Activated CD4-positive, alpha-beta memory T cell treated with anti-CD3 and anti-CD28 coated beads for 36 hours (primary cell): ENCODE measurements at places on chromosomes 3 and 15. TPM values are rescaled to one million over a fixed set of nuclear protein-coding genes. Genes with fewer than 3 reads are reported as not detected.

MST1R gene
- 0.39 TPM for total RNA-seq

WDR93 gene
- not detected for total RNA-seq

PLSCR2 gene
- total RNA-seq = not detected

CCDC174 gene
- 16.6 TPM for total RNA-seq

AADACL2 gene
- total RNA-seq = not detected

- no peak overlapping the region for H3K27ac ChIP-seq
- no peak for DNase-seq
- H3K36me3 ChIP-seq = no peaks in the 10 kb centered on the region
- no peak overlapping the region for H3K4me3 ChIP-seq
- no peaks in the 10 kb centered on the region for H3K27me3 ChIP-seq
- H3K4me1 ChIP-seq = no peaks in the 10 kb centered on the region
Measured at GRCh38 chr15:35986191-35986721, 440.3 kb upstream of the DPH6 start.

- no peaks in the 10 kb centered on the region for H3K36me3 ChIP-seq
- no peak overlapping the region for H3K27ac ChIP-seq
- peaks cover 36% of the 10 kb centered on the region for H3K4me1 ChIP-seq
- peaks cover 28% of the 10 kb centered on the region for H3K27me3 ChIP-seq
Measured at GRCh38 chr3:46061887-46062286, 34.6 kb upstream of the XCR1 start.

DNA sequence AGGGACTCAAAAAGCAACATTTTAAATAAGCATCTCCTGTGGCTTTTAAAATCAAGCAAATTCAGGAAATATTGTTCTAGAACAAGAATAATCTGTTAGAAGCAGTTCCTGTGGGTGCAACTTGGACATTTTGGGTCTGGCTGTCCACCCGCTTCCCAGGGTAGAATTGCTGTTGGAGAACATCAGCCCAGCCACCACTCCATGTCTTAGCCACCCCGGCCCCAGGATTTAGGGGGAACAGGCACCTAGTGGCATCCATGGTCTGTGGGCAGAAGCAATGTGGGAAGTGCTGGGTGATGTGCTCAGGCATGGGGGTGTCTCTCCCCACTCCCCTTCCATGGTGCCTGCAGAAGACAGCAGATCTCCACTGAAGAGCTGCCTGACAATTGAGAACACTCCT, 162.6 kb downstream of the KLF13 start:
- no peak overlapping the region for H3K27ac ChIP-seq
- H3K36me3 ChIP-seq = peaks cover 16% of the 10 kb centered on the region
- DNase-seq = no peak
- peaks cover 2% of the 10 kb centered on the region for H3K27me3 ChIP-seq
- H3K4me1 ChIP-seq = peaks cover 55% of the 10 kb centered on the region

GRCh38 chr3:67335813-67336212, 318.6 kb downstream of the SUCLG2 start:
- H3K4me1 ChIP-seq = peaks cover 3% of the 10 kb centered on the region
- peaks cover 7% of the 10 kb centered on the region for H3K36me3 ChIP-seq
- peaks cover 8% of the 10 kb centered on the region for H3K27me3 ChIP-seq
- H3K4me3 ChIP-seq = no peak overlapping the region
- no peak for DNase-seq

GRCh38 chr15:85583923-85584390, 203.6 kb downstream of the AKAP13 start:
- peak overlapping the region; percentile 86 for H3K4me3 ChIP-seq
- H3K36me3 ChIP-seq = peaks cover 71% of the 10 kb centered on the region
- peak; percentile 71 for DNase-seq
- no peaks in the 10 kb centered on the region for H3K27me3 ChIP-seq
- peaks cover 92% of the 10 kb centered on the region for H3K4me1 ChIP-seq

DNA sequence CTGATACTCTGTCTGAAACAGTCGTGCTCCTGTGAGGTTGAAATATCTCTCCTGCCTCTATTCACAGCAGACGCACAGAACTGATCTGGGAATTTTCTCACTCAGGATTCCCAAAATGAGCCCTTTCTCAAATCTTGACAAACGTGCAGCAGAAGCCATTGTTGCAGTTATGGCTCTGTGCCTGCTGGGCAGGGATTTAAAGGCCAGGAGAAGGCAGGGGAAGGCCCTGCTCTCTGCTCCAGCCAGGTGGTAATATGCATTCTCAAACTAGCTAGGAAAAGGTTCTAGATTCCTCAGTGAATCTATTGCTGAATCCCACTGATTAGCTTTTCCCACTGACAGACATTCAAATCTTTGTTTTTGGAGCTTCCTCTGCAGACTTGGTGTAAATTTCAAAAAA, 2.2 kb downstream of the MINAR1 start:
- no peaks in the 10 kb centered on the region for H3K36me3 ChIP-seq
- H3K4me1 ChIP-seq = peaks cover 6% of the 10 kb centered on the region
- H3K27me3 ChIP-seq = peaks cover 39% of the 10 kb centered on the region
- no peak for DNase-seq
- H3K4me3 ChIP-seq = no peak overlapping the region
- H3K27ac ChIP-seq = no peak overlapping the region

- no peaks in the 10 kb centered on the region for H3K27me3 ChIP-seq
- H3K4me3 ChIP-seq = no peak overlapping the region
- peaks cover 21% of the 10 kb centered on the region for H3K36me3 ChIP-seq
- H3K4me1 ChIP-seq = peaks cover 33% of the 10 kb centered on the region
Measured at GRCh38 chr3:101414121-101414520, 93.7 kb upstream of the IMPG2 start.

DNA sequence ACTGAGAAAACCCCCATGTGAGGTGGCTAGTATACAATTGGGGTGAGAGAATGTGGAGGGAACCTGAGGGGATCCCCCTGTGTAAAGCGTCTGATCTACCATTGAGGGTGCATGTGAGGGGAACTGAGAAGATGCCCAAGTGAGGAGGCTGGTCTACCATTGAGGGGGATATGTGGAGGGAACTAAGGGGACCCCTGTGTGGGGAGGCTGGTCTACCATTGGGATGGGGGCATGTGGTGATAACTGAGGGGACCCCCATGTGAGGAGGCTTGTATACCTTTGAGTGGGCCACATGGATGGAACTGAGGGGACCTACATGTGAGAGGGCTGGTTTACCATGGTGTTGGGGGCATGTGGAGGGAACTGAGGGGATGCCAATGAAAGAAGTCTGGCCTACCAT, 160.8 kb downstream of the FBLN2 start:
- H3K4me1 ChIP-seq = no peaks in the 10 kb centered on the region
- H3K27ac ChIP-seq = no peak overlapping the region
- DNase-seq = peak; percentile 6
- peaks cover 25% of the 10 kb centered on the region for H3K27me3 ChIP-seq
- H3K4me3 ChIP-seq = no peak overlapping the region

GRCh38 chr3:4972652-4973643, 6.3 kb upstream of the BHLHE40 start:
- H3K27ac ChIP-seq = peak overlapping the region; percentile 45
- H3K27me3 ChIP-seq = no peaks in the 10 kb centered on the region
- H3K36me3 ChIP-seq = peaks cover 10% of the 10 kb centered on the region

DNA sequence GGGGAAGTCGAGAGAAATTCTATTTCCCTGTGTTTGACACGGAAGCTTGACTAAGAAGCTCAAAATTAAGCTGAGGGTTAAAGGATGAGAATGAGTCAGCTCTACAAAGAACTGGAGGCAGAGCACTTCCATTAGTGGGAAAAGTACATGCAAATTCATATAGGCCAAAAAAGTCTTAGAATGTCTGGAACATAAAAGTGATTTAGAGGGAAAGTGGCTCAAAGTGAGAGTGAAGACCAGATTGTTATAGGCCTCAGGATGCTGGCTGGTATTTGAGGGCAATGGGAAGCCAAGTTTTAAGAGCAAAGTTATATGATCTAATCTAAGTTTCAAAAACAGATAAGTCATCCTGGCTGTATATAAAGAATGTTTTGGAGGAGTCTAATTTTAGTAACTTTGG, 857.3 kb downstream of the NAALADL2 start:
- DNase-seq = no peak
- no peaks in the 10 kb centered on the region for H3K4me1 ChIP-seq
- H3K36me3 ChIP-seq = no peaks in the 10 kb centered on the region
- no peaks in the 10 kb centered on the region for H3K27me3 ChIP-seq

DNA sequence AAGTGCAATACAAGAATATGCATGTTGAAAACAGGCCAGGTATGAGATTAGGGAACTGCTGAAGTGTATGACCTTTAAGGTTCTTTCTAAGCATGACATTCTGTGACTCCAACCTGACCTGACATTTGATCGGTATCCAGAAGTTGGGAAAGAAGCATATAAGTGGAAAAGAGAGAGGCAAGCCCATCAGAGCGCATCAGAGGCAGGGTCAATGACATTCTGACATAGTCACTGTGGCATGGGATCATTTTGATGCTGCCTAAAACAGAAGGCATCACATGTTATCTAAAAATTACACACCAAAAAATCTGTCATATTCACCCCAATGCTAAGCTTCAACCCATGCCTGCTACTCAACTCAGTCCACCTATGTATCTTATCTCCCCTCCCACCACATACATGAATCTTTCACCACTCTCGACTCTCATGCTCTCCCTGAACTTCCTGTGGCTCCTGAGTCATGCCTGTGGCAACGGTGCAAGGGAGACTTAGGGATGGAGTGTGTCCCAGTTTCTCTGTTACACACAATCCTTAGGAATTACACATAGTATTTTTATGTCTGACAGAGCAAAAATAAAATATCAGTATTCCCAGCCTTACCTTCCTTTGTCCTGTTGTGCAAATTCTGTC, 20.5 kb upstream of the LRRN1 start:
- H3K27ac ChIP-seq = no peak overlapping the region
- no peak for DNase-seq
- H3K36me3 ChIP-seq = peaks cover 7% of the 10 kb centered on the region

DNA sequence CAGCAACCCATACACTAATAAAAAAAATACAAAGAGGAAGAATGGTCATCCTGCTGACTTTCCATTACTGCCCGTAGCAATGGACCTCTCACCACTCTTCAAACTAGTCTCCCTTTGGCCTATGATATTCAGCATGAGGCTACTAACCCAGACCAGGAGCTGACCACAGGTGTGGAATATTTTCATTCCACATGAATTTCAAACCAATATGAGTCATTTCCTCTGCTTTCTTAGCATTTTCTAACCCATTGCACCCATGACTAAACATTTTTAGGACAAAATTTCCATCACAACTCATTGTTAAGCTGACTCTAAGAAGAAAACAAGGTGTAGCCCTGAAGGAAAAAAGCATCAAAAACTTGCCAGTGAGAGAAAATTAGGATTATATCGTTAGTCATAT, 34.0 kb upstream of the ZPLD1 start:
- DNase-seq = no peak
- no peaks in the 10 kb centered on the region for H3K36me3 ChIP-seq
- no peaks in the 10 kb centered on the region for H3K4me1 ChIP-seq
- no peak overlapping the region for H3K27ac ChIP-seq
- peaks cover 1% of the 10 kb centered on the region for H3K27me3 ChIP-seq

- no peak overlapping the region for H3K4me3 ChIP-seq
- no peaks in the 10 kb centered on the region for H3K4me1 ChIP-seq
- H3K27ac ChIP-seq = no peak overlapping the region
- DNase-seq = no peak
Measured at GRCh38 chr15:39651881-39652280, 71.0 kb downstream of the THBS1 start.

DNA sequence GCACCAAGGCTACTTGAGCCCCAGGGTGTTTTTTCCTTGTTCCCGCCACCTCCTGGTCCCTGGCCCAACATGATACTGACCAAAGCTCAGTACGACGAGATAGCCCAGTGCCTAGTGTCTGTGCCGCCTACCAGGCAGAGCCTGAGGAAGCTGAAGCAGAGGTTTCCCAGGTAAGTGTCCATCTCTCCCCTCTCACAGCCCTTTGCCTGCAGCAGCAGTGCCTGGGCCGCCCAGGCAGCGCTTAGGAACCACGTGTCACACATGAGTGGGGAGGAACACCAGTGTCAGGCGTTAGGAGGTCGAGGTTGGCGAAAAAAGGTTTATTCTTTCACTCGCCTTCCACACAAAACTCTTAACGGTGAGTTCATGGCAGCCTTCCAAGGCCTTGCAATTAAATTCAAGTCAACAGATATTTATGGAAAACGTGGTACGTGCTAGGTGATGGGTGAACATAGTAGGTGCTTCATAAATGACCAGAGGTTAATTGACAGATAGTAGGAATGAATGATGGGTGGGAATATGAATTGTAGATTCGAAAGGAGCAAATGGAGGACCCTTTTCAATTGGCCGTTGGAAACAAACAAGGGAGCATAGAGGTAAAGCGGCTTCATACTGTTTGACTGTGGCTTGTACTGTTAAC, 486 bp downstream of the CDIN1 start:
- peak; percentile 42 for DNase-seq
- peak overlapping the region; percentile 79 for H3K4me3 ChIP-seq
- peaks cover 25% of the 10 kb centered on the region for H3K4me1 ChIP-seq
- no peak overlapping the region for H3K27ac ChIP-seq
- H3K27me3 ChIP-seq = no peaks in the 10 kb centered on the region
- peaks cover 3% of the 10 kb centered on the region for H3K36me3 ChIP-seq

DNA sequence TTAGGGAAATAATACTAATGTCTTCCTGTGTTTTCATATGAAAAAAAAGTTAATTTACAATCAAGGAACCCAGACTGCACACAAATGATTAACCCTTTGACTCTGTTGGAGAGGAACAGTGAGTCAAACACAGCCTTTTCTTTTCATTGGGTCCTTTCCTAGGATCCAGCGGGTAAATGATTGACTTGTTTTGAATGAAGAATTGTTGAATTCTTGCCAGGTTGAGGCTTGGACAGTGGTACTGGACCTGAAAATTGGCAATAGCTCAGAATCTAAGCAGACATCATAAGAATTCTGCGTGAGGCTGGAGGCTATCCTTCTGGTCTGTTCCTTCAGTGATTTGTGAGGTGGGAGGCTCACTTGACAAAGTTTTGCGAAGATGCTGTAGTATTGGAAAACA, 143.0 kb downstream of the RYR3 start:
- H3K4me1 ChIP-seq = no peaks in the 10 kb centered on the region
- H3K4me3 ChIP-seq = no peak overlapping the region
- H3K27ac ChIP-seq = no peak overlapping the region
- DNase-seq = no peak
- peaks cover under 1% of the 10 kb centered on the region for H3K27me3 ChIP-seq

DNA sequence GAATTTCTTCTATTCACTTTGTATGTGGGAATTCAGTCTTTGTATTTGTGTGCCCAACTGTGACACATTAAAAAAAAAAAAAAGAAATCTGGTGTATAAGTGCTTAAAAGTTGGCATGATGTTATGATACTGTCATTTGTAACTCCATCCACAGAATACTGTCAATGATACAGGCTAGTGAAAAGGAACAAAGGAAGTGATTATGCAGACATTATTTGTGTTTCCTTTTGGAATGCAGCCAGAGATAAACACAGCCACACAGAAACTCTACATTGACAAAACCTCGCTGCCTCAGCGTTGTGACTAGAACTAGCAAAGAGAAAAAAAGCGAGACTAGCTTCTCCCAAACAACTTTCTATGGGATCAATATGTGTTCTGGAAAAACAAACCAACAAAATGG, 519.2 kb upstream of the AGTR1 start:
- no peak overlapping the region for H3K27ac ChIP-seq
- H3K27me3 ChIP-seq = no peaks in the 10 kb centered on the region
- H3K4me3 ChIP-seq = no peak overlapping the region
- no peak for DNase-seq
- H3K4me1 ChIP-seq = no peaks in the 10 kb centered on the region

- peaks cover 2% of the 10 kb centered on the region for H3K27me3 ChIP-seq
- no peak overlapping the region for H3K4me3 ChIP-seq
- H3K27ac ChIP-seq = no peak overlapping the region
- H3K36me3 ChIP-seq = no peaks in the 10 kb centered on the region
- no peaks in the 10 kb centered on the region for H3K4me1 ChIP-seq
Measured at GRCh38 chr3:127853681-127854080, 31.4 kb upstream of the MGLL start.
